ENCODE measurements at places on chromosomes 3 and 15. TPM values are rescaled to one million over a fixed set of nuclear protein-coding genes. Genes with fewer than 3 reads are reported as not detected.

The IGDCC3 gene
- not detected for total RNA-seq

- no peak overlapping the region for H3K4me3 ChIP-seq
- H3K4me1 ChIP-seq: no peaks in the 10 kb centered on the region
- H3K36me3 ChIP-seq: no peaks in the 10 kb centered on the region
- DNase-seq: no peak
Measured at GRCh38 chr15:90774731-90775514, 57.8 kb downstream of the BLM start.

The SERF2 gene
- total RNA-seq: 1,311 TPM

- H3K27ac ChIP-seq: no peak overlapping the region
- no peak for DNase-seq
- no peaks in the 10 kb centered on the region for H3K36me3 ChIP-seq
- H3K4me3 ChIP-seq: no peak overlapping the region
- no peaks in the 10 kb centered on the region for H3K27me3 ChIP-seq
- peaks cover 13% of the 10 kb centered on the region for H3K4me1 ChIP-seq
Measured at GRCh38 chr3:71011565-71012287, 571.8 kb downstream of the FOXP1 start.

The DUOXA2 gene
- not detected for total RNA-seq

- no peaks in the 10 kb centered on the region for H3K27me3 ChIP-seq
- H3K4me1 ChIP-seq: no peaks in the 10 kb centered on the region
- H3K36me3 ChIP-seq: no peaks in the 10 kb centered on the region
- DNase-seq: no peak
- H3K27ac ChIP-seq: no peak overlapping the region
Measured at GRCh38 chr3:89490129-89490528, 382.7 kb downstream of the EPHA3 start.

DNA sequence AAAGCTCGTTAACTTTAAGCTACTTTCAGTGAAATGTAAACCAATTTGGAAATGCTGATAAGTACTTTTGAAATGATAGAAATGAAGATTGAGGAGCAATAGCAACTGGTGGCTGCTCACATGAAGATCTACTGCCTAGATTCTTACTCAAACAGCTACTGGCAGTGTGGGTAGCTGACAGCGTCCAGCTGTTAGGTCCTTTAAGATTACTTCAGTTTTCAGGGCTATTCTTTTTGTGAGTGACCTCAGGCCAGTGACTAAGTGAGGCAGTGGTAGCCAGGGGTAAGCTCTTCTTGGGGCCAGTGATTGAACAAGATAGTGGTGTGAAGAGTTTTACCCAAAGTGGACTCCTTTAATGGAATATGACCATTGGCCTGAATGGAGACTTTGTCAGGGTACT, 41.3 kb downstream of the NECTIN3 start:
- no peak overlapping the region for H3K27ac ChIP-seq
- no peaks in the 10 kb centered on the region for H3K4me1 ChIP-seq
- DNase-seq: no peak
- H3K4me3 ChIP-seq: no peak overlapping the region

The TIMMDC1 gene
- total RNA-seq: 113 TPM

Measured in left lung (tissue), 14 donors.